ENCODE measurements at places on chromosomes 12 and 14.

DNA sequence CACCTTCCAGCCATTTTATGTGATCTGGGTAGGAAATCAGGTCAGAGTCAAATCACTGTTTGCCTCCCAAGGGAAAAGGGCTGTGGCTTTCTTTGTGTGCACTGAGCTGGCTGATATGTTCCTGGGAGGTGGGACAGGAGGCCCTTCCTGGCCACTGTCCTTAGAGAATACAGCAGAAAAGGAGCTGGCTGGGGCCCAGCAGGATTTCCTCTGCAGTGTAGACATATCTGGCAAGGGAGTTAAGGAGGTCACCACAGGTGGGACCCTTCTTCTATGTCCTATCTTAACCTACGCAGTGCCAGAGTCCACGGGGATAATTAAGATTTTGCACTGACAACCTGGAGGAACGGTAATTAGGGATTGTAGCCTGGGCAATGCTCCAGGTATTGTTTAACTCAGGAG is 145.3 kb downstream of the NTF3 start:
- DNase-seq: no peak

DNA sequence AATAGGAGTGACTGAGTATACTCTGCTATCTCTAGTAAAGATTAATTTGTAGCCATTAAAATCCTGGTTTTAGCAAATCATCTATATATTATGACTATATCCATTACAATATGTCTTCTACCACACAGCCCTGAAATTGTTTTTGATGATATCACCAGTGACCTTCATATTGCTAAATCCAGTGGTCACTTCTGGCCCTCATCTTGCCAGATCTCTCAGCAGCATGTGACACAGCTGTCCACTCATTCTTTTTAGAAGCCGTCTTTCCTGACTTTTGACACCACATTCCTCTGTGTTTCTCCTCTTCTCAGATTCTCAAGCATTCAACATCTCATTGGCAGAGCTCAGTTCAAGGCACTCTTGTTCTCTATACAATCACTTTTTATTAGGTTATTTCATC is 54.9 kb downstream of the CPNE8 start:
- DNase-seq: no peak

DNA sequence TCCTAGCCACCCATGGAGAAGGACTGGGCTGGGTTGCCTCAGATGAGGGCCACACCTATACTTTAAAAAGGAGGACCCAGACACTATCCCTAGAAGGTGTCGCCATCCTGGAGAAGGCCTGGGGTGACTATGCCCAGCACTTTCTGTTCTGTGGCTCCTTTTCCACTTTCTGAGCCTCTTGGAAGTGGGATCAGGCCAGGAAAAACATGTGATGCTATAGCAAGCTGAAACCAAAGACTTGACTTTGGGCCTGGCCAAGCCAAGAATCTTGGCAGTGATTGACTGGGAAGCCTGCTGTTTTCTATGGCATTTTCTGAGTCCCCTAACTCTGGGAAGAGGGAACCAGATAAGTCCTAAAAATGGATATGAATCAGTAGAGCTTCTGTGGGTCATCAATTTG is 332.3 kb downstream of the ZFP36L1 start:
- DNase-seq: no peak

DNA sequence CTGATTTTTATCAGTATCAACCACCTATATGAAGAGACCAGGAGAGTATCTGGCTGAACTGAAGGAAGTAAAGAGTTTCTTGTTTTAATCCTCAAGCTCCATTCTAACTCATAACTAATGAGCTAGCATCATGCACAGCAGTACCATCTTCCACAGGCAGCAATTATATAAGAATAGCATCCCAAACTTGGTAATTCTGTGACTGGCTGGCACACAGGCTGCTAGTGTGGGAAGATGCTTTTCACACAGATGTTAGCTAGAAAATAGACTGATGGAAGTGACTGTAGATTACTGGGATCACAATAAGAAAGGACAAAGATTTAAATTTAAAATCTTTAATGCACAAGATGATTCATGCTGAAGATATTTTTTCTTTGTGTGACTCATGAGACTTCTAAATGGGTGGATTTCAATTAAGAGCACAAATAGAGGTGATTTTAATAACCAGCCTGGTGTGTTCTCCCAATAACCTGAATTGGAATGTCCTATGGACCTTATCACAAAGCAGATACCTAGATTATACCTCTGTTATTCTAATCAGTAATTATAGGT is 417.7 kb upstream of the ATXN7L3B start:
- DNase-seq: no peak

DNA sequence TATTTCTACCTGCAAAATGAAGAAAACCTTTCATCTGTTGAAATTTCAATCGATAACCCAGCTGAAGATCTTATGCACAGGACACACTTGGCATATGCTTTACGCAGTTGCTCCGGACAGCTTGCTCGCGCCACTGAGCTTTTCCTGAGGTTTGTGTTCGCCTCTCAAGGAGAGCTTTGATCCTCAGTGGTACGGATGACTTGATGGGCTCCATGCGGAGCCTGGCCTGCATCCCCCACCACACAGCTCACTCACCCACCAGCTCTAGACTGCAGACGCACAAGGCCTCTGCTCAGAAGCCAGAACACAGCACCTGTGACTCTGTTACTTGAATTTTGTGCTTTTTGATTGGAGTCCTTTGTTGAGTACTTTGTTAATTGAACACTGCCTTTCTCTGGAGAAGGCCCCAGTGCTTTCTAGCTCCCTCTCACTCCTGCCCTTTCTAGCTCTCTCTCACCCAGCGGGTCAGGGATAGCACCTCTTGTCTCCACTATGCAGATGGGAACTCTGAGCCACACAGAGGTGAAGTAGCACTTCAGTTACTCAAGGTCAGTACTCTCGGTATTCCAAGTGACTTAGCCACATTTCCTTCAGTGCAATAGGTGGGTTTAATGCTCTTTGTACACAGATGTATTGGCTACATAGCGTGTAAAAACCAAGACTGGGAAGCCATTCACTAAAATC is 52.1 kb downstream of the TBC1D30 start:
- no peak for DNase-seq

- DNase-seq: no peak
Measured at GRCh38 chr12:98126637-98127335, 388.6 kb upstream of the TMPO start.

GRCh38 chr14:58865514-58866281 is 227.9 kb downstream of the DACT1 start:
- DNase-seq: no peak

DNA sequence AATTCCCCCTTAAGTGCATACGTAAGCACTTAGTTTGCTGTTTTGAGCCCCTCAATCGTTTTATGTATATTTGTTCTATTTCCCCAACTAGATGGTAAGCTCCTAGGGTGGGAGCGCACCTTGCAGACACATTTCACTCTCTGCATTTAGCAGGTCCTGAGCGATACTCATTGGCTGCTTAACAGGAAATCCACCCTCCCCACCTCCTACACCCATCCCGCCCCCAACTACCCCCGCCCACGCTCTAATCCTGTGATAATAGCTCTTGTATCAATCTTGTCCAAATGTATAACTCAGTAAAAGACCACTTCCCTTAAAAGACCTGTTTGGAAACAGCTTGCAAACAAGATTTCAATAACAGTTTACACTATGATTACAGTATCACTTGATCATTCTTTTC is 8.1 kb downstream of the LPAR5 start:
- DNase-seq: no peak

DNA sequence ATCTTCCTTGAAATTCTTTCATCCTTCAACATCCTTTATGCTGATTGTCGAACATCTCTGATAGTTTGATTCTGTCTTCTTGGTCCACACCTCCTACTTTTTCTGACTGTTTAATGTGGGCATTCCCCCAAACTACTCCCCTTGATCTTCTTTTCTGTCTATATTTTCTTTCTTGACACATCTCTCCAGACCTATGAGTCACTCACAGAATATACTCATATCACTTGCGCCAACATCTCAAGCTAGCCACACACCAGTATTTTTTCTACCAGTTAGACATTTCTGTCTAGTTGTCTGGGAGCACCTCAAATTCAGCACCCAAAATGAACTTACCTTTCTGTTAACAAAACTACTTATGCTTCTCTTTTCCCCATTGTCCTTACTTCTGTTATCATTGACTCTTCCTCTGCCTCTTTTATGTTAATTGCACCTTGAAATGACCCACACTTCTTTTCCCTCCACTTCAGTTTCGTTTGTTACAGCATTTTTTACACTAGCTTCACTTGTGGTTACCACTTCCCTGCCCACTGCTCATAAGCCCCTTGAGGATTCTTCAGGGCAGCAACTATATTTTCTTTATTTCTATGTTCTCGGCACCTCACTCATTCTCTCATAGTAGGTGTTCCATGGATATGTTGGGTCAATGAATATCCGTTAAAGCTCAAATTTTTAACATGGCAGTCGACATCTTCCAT is 33.5 kb downstream of the TSHR start:
- no peak for DNase-seq

GRCh38 chr12:17992002-17992656 is 97.9 kb downstream of the RERGL start:
- peak; percentile 28 for DNase-seq

DNA sequence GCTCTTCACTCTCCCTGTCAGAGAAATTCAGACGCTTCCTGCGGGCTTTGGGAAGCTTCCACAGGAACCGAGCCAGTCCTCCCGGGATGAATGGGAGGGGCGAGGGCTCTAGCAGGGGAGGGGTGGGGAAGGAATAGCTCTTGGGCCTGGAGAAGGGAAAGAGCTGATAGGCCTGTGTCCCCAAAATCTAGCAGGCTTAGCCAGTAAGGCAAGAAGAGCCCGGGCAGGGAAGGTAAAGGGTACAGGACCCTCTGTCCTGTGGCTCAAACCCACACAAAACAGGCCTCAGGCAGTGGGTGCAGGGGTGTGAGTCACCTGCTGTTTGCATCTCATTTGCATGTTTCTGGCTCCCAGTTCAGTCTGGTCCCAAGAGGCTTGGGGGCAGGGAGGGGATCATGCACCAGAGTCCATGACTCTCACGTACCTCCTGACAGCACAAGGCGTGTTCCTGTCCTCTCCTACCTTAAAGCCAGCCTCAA is 8.7 kb upstream of the SMUG1 start:
- no peak for DNase-seq

DNA sequence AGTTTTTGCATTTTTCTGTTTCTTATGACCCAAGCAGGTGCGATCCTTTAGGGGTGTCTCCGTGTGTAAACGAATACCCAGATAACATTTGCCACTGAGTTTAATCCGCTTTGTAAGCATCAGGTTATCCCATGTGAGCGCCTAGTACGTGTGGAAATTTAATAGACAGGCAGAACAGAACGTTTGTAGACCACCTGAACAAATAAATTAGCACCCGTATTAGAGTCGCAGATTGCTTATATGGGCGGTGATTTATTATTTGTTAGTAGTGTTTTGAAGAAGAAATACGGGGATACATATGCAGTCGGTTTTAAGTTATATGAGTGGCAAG is 325 bp downstream of the C12orf60 start:
- peak; percentile 2 for DNase-seq

DNA sequence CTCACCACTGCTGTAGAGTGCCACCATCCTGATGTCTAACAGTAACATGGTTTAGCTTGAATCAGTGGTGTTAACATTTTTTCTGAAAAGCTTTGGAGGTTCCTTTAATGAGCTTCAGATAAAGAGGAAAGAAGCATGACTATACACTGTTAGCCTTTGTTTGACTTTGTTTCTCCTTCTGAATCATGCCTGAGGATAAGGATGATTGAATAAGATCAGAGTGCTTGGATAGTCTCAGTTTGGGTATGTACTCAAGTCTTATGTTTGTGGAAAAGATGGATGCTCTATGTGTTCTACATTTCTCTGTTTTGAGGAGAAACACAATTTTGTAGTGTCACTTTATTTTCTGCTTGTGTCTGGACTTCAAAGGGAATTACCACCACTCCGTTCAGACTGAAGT is 42.0 kb downstream of the GPATCH2L start:
- DNase-seq: no peak

DNA sequence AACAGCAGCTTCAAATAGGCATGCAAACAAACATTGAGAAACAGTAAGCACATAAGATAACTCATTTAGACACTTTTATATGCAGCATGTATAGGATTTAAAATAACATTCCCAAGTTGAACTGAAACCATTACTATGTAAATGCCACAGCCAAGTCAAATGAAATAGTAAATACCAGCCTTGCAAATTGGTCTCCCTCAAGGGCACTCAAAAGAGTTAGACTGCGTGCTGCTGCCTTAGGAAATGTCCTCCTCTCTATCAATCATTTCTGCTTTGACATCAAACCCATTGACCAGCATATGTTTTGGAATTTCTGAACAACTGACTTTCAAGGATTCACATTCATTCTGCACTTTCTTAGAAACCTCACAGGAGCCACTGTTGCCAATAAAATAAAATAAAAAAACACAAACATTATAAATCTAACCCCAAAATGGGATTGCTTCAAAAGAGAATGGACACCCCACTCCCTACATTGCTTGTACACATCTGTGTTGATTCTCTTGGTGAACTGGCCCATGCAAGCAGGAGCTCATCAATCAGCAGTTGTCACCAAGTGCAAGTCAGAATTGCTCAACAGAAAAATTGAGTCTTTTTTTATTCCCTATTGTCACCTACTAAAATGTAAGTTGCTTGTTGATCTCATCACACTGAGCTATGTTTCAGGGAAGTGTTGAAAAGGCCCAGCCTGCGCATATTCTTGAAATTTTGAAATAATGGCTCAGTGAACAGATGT is 256.2 kb downstream of the DAD1 start:
- DNase-seq: no peak

DNA sequence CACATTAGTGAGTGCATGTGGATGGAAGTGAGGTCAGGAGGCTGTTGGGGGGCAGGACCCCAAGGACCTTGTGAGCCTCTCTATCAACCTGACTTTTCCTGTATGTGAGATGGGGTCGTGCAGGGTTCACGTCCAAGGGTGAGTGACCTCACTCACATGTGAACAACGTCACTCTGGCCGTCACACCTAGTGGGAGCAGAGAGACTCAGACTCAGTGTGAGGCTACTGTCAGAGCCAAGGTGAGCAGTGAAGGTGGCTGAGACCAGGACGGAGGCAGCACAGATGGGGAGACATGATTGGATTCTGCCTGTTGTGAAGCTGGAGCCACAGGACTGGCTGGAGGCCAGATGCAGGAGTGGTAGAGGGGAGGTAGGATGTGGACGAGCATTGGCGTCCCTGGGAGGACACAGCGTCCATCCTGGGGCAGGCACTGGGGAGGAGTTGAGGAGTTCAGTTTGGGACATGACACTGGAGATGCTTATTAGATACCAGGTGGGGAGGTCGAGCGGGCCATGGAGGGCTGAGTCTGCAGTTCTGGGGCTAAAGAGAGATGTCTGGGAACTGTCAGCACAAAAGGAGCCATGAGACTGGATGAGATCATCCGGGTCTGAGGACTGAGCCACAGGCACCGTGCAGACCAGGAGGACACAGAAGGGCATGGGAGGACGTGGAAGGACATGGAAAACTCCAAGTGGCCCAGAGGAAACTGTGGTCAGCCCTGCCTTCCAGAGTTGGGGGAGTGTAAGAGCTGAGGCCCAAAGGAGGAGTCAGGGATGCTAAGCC is 92.8 kb downstream of the LGMN start:
- DNase-seq: no peak

GRCh38 chr12:68953536-68953935 is 20.6 kb upstream of the CPM start:
- DNase-seq: no peak

- no peak for DNase-seq
Measured at GRCh38 chr14:49997991-49998390, 105.1 kb downstream of the ARF6 start.

GRCh38 chr12:116863275-116863767 is 17.9 kb downstream of the HRK start:
- peak; percentile 54 for DNase-seq
